Stimulated activated CD4-positive, alpha-beta T cell treated with anti-CD3 and anti-CD28 coated beads, Interleukin-15, amount 100 ng/mL, for 24 hours (primary cell): ENCODE measurements at places on chromosomes 1 and 21.
A peak's percentile ranks its signal among the peaks of the same experiment; 100 is the strongest.

DNA sequence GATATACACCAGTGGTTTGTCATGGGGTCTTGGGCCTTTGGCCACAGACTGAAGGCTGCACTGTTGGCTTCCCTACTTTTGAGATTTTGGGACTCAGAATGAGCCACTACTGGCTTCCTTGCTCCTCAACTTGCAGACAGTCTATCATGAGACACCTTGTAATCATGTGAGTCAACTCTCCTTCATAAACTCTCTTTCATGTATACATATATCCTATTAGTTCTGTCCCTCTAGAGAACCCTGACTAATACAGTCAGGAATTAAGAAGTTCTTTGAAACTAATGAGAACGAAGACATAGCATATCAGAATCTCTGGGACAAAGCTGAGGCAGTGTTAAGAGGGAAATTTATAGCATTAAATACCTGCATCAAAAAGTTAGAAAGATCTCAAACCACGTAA, 110.8 kb downstream of the SLC5A9 start:
- no peak for DNase-seq

DNA sequence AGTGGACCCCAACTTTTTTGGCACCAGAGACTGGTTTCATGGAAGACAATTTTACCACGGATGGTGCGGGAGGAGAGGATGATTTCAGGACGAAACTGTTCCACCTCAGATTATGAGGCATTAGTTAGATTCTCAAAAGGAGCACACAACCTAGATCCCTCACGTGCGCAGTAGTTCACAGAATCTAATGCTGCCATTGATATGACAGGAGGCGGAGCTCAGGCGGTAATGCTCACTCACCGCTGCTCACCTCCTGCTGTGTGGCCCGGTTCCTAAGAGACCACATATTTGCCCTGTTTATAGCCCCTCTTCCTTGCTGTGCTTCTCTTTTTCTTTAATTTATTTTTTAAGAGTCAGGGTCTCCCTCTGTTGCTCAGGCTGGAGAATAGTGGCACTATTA, 4.6 kb downstream of the NTRK1 start:
- DNase-seq: no peak

DNA sequence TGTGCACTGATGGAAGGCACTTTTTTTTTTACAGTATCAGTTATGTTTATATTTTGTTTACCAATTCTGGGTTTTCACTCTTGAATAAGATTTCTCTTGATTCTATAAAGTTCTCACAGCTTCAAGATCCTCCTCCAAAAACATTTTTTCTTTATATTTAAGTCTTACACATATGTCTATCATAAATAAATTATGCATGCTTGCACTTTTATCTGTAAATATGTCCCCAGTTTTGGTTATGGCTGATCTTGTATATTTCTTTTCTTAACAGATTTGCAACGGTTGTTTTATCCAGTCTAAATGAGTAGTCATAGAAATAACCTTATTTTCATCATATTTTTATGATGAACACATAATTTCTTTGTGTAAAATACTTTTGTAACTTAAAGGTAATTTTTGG, 1456.5 kb downstream of the MRPL39 start:
- DNase-seq: no peak

DNA sequence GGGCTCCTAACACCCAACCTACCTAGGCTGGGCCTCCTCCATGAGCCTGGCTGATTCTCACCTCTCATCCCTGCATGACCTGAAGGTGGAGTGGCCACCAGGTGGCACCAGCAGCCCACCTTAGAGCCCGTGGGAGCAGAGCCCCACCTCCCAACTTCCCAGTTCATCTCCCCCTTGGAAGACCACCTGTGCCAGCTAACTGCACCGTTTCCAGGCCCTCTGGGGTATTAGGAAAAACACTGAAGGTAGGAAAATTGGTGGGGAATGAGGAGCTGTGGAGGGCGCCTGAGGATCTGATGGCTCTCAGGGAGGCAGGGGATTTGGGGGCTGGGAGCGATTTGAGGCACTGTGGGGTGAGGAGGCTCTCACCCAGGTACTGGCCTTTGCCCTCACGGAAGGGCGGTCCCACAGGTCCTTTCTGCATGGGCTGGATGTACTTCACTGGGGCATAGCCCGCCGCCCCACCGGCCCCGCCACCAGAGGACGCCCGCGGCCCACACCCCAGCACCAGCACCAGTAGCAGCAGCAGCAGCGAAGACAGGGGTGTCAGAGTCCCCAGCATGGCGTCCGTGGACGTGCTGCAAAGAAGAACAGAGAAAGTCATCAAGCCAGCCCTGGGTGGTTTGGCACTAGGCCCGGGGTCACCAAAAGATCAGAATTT, 11.1 kb downstream of the ADPRS start:
- peak; percentile 85 for DNase-seq

GRCh38 chr1:56424744-56425493, 154.4 kb downstream of the PLPP3 start:
- DNase-seq: peak; percentile 10

- DNase-seq: no peak
Measured at GRCh38 chr1:234779160-234779538, 169.2 kb upstream of the IRF2BP2 start.

- no peak for DNase-seq
Measured at GRCh38 chr1:86712088-86712860, 7.9 kb downstream of the SH3GLB1 start.

DNA sequence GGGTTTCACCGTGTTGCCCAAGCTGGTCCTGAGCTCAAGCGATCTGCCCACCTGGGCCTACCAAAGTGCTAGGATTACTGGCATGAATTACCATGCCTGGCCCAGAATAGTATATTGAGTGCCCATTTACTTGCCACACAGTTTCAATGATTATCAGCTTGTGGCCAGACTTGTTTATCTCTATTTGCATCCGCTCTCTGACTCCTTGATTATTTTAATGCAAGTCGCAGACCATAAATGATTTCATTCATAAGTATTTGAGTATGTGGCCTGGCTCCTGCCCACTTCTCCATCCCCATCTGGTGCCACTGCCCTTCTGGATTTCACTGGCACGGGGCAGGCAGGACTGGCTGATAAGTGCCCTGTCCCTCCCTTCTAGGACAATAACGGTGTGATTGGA, 18.2 kb upstream of the TRNAU1AP start:
- DNase-seq: no peak

DNA sequence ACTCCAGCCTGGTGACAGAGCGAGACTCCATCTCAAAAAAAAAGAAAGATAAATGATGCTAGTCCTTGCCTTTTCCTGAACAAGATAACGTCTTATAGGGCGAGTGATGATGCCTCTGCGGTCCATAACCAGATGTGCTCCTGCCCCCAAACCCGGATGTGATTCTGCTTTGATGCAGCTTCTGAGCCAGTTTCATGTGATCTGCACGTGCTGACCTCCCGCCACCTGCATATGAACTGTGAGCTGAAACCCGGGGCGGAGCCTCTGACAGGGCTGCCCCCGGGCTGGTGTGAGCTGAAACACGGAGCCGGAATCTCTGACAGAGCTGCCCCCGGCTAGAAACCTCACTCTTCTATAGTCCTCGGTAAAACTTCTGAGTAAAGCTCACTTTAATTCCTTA, 1.3 kb downstream of the KRTAP12-4 start:
- DNase-seq: no peak

GRCh38 chr1:8122160-8122476, 96.0 kb upstream of the ERRFI1 start:
- no peak for DNase-seq

- no peak for DNase-seq
Measured at GRCh38 chr1:116470671-116471070, 97.6 kb downstream of the ATP1A1 start.

GRCh38 chr1:237387144-237387505, 345.1 kb downstream of the RYR2 start:
- no peak for DNase-seq

DNA sequence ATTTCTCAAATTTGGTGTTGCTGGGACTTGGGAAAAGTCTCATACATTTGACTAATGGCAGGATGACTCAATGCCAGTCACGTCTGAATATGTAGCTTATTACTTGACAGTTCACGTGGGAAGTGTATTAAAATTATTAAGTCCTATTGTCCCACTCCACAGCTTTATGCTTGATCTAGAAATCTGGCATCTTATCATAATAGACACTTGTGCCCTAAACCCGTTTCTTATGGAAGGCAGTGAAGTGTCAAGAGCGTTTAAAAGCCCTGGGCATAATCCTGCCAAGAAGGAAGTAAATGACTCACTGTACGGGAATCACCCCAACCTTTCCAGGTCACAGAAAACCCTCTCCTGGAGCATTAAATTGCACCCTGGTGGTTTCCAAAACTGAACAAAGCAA, 207.4 kb downstream of the APP start:
- no peak for DNase-seq

- DNase-seq: no peak
Measured at GRCh38 chr1:115300087-115300876, 37.8 kb downstream of the NGF start.

GRCh38 chr1:234528074-234528865, 49.3 kb upstream of the TARBP1 start:
- DNase-seq: no peak

GRCh38 chr1:167898578-167899222, 15.2 kb downstream of the ADCY10 start:
- no peak for DNase-seq

GRCh38 chr21:46308431-46308830, 15.2 kb downstream of the C21orf58 start:
- DNase-seq: no peak

DNA sequence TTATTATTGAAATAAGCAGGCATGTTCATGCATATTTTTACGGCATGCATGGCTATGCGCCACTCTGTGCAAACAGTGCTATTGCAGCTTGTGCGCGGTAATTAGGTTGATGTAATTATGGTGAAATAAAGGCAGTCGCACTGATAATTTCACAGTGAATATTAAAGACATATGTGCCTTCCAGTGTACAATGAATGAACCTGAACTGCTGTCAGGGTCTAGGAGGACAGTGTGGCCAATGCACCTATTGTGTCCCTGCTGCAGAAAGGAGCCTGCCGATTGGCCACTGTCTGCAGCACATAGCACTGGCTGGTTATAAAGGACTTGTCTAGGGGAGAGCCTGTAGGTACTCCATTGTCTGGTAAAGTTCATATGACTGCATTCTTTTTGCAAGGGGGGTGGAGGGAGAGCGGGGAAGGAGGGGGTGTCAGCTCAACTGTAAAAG, 340.4 kb downstream of the USP25 start:
- no peak for DNase-seq

- DNase-seq: peak; percentile 71
Measured at GRCh38 chr1:67429011-67429527, 1.1 kb downstream of the SERBP1 start.

- DNase-seq: no peak
Measured at GRCh38 chr1:29279951-29280391, 43.6 kb downstream of the PTPRU start.

- no peak for DNase-seq
Measured at GRCh38 chr1:100580446-100580845, 42.5 kb downstream of the GPR88 start.

- no peak for DNase-seq
Measured at GRCh38 chr1:63010913-63011660, 227.2 kb downstream of the ATG4C start.

GRCh38 chr1:24688621-24689195, 45.6 kb downstream of the SRRM1 start:
- DNase-seq: peak; percentile 71

GRCh38 chr21:38973552-38973951, 167.8 kb downstream of the ETS2 start:
- no peak for DNase-seq

DNA sequence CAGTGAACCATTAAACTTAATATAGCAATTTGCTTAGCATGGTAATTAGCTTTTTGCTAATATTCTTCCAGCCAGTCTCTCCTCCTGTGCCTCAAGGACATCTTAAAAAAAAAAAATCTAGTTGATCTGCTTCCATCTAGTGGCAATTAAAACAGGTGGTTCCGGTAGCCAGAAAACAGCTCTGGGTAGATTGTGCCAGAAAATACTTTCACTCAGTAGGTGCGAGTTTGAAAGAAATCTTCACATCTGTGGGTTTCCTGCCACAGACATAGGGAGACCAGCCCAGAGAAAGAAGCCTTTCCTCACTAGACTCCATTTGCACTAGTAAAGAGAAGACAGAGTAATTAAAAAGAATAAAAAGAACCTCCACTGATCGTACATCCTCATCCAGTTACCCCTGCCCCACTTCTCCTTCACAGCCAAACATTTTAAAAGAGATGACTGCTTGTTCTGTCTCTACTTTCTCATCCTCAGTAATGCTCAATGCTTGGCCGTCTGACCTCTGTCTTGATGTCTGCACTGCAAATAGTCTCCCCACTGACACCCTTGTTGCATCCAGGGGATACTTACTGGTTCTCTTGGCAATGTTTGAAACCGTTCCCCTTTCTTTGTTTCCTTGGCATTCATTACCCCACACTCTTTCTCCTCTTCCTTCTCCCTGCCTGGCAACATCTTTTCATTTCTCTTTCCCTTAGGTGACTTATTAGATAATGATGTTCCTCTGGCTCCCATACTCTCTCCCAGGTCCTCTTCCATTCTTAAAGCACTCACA, 16.9 kb downstream of the SELL start:
- DNase-seq: no peak
